ENCODE measurements at places on chromosomes 11 and 22. TPM values are rescaled to one million over a fixed set of nuclear protein-coding genes. Genes with fewer than 3 reads are reported as not detected.

- H3K36me3 ChIP-seq, result no peaks in the 10 kb centered on the region
- DNase-seq, result no peak
- no peaks in the 10 kb centered on the region for H3K27me3 ChIP-seq
- no peaks in the 10 kb centered on the region for H3K4me1 ChIP-seq
Observed at GRCh38 chr11:42273977-42274376, 814.5 kb upstream of the LRRC4C start.

DNA sequence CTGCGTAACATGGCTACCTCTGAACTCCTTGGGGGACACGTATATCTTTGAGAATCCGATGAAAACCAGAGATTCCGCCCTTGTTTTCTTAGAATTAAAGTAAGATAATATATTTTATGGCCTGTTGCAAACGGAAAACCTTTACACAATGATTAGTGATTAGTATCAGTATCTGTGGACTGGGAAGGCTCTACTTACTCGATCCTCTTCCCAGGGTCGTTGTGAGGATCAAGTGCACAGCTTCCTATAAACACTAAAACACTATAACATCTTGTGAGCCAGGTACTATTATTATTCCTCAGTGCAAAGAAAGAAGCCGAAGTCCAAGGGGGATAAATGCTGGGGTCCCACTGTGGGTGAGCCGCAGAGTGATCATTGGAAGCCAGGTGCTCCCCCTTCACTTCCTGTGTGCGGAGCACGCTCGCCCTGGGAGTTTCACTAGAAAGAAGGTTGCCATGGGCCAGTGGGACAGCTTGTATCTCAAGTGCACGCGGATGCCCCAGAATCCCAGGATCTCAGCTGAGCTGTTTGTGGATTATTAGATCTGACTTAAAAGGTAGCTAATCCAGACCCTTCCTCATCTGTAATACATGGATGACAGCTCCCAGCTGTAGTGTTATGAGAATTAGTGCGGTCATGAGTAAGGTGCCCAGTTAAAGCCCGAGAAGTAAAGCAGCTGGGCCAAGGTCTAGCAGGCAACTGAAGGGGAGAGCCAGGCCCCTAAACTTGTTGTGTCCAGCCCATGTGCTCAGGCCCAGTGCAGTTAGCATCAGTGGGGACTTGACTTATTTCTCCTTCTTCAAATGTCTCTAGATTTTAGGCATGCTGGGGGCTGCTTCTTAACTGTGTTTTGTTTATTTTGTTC is 839 bp downstream of the CBY1 start:
- DNase-seq, result no peak
- peaks cover 9% of the 10 kb centered on the region for H3K4me1 ChIP-seq

DNA sequence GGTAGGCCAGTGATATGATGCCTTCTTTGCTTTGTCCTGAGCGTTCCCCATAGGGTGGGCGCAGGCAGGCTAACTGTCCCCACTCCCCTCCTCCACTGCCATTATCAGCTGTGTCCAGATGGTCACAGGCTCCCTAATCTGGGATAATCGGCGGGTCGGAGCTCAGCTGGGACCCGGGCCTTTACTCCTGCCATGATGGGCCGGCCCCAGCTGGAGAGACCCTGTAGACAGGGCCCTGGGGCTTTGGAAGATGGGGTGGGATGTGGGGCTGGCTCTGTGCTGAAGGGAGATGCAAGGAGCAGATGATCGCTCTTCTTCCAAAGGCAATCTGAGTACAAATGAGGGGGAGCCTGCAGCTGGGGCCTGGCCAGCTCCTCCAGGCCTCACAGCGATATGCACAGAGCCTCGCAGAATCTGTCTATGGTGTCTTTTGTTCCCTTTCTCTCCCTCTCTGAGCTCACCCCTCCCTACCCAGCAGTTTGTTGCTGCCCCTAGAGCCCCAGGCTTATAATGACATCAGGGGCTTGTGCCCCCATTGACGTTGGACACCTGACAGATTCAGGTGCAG is 11.9 kb downstream of the KLHL35 start:
- H3K4me1 ChIP-seq, result peaks cover 23% of the 10 kb centered on the region
- peaks cover 11% of the 10 kb centered on the region for H3K36me3 ChIP-seq
- no peak overlapping the region for H3K4me3 ChIP-seq

DNA sequence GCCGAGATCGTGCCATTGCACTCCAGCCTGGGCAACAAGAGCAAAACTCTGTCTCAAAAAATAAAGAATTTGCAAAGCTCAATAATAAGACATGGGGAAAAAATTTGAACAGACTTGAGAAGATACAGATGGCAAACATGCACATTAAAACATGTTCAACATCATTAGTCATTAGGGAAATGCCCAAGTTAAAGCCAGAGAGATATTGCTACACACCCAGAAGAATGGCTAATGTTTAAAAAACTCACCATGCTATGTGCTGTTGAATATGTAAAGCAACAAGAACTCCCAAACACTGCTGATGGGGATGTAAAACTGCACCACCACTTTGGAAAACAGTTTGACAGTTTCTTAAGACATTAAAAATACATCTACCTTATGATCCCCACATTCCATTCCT is 12.6 kb downstream of the LRRC75B start:
- peaks cover 8% of the 10 kb centered on the region for H3K4me1 ChIP-seq
- H3K36me3 ChIP-seq, result no peaks in the 10 kb centered on the region
- DNase-seq, result no peak
- H3K4me3 ChIP-seq, result no peak overlapping the region

DNA sequence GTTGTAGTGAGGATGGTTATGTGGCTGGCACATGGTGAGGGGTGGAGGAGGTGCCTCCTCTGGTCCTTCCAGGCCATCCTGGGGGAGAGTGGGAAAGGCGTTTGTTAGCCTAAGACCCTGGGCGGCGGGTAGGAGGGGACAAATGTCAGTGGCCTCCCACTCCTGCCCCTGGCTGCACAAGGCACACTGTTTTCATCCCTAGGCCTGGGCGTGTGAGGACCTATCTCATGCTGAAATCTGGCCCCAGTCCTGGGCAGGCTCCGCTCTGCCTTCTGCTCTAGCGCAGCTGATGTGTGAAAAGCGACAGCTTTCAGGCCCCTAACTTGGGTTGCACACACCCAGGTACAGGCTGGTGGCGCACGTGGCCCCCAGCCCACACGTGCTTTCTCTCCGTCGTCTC is 32.1 kb downstream of the DAGLA start:
- H3K27me3 ChIP-seq, result no peaks in the 10 kb centered on the region
- no peak overlapping the region for H3K4me3 ChIP-seq
- no peak for DNase-seq
- H3K27ac ChIP-seq, result no peak overlapping the region
- no peaks in the 10 kb centered on the region for H3K4me1 ChIP-seq

DNA sequence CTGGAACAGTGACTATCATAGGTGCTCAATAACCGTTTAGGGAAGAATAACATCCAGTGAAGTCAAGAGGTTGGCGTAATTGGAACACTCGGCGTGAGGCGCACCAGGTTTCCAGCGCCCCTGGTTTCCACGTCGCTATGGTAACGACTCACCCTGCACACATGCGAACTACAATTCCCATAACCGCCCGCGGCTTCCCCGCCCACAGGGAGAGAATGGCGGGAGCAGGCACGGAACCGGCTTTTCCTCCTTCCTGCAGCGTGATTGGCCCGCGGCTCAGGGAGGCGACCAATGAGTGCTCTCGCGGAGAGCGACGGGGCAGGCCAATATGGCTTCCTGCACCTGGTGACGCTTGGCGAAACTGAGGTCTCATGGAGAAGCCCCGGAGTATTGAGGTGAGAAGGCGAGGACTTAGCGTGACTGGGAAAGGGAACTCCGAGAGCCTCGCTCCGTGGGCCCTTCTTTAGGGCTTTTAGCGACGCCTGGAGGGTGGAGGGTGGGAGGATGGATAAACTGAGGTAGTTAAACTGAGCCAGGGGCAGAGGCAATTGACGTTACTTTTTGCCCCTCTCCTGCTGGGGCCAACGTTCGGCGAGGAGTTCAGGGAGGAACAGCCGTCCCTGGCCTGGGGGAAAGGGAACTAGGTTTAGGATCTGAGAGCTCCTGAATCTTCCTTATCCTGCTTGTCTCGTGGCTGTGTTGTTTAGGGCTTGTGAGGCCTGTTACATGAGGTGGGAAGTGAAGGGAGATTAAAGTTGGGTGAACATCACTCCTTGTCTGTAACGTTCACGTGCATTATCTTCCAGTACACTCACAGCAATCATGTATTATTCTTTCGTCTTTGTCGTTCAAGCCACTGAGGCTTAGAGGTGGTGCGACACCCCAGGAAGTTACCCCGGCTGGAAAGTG is at the start of gene L3MBTL2:
Gene L3MBTL2 (plus strand): TSS at position 321 of the 909 bp plus-strand sequence. CDS start 51 bp downstream, at position 372.
- DNase-seq, result peak; percentile 95
- H3K36me3 ChIP-seq, result peaks cover 13% of the 10 kb centered on the region
- H3K27me3 ChIP-seq, result no peaks in the 10 kb centered on the region
- peak within 1 kb of the TSS; percentile 73 for H3K27ac ChIP-seq
- H3K4me1 ChIP-seq, result peaks cover 5% of the 10 kb centered on the region

DNA sequence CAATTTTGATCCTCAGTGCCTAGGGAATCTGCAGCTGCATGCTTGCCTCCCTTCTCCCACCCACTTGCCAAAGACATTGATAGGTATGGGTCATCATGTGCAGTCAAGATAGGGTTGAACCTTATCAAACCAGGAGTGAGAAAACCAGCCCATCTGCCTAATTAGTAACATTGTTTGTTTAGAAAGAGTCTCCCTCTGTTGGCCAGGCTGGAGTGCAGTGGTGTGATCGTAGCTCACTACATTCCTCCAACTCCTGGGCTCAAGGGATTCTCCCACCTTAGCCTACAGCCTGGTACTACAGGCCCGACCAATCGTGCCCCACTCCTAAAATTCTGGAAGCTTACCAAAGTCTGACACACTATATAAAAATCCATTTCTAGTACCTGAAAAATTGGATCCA is 4.6 kb downstream of the C11orf71 start:
- peaks cover 13% of the 10 kb centered on the region for H3K4me1 ChIP-seq
- no peak overlapping the region for H3K4me3 ChIP-seq
- no peak for DNase-seq
- no peaks in the 10 kb centered on the region for H3K27me3 ChIP-seq

DNA sequence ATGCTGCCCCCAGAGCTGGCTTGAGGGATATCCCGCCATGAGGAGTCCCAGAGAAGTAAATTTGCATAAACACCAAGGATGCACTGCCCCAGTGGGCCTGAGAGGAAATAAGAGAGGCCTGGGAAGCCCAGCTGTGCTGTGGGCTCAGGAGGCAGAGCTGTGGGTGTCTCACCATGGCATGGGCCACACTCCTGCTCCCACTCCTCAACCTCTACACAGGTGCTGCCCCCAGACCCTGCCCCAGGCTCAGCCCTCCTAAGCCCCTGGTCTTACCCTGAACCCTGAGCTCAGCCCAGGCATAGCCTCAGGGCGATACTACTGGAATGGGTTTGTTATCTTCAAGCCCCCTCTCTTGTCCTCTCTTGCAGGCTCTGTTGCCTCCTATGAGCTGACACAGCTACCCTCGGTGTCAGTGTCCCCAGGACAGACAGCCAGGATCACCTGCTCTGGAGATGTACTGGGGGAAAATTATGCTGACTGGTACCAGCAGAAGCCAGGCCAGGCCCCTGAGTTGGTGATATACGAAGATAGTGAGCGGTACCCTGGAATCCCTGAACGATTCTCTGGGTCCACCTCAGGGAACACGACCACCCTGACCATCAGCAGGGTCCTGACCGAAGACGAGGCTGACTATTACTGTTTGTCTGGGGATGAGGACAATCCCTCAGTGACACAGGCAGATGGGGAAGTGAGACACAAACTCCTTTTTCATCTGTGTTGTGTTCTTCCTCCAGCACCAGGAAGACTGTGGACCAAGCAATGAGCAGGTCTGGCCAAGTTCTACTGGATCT is 59.9 kb downstream of the GGTLC2 start:
- no peak overlapping the region for H3K4me3 ChIP-seq
- peak; percentile 38 for DNase-seq
- H3K4me1 ChIP-seq, result no peaks in the 10 kb centered on the region
- H3K27me3 ChIP-seq, result no peaks in the 10 kb centered on the region

GRCh38 chr11:103789952-103790351 is 246.5 kb upstream of the DDI1 start:
- no peak for DNase-seq
- H3K4me1 ChIP-seq, result no peaks in the 10 kb centered on the region
- no peaks in the 10 kb centered on the region for H3K27me3 ChIP-seq
- H3K36me3 ChIP-seq, result no peaks in the 10 kb centered on the region
- H3K27ac ChIP-seq, result no peak overlapping the region
- no peak overlapping the region for H3K4me3 ChIP-seq

- no peaks in the 10 kb centered on the region for H3K27me3 ChIP-seq
- no peak overlapping the region for H3K4me3 ChIP-seq
- DNase-seq, result no peak
- no peaks in the 10 kb centered on the region for H3K4me1 ChIP-seq
Observed at GRCh38 chr22:22348127-22348814, 103.7 kb downstream of the VPREB1 start.

GRCh38 chr11:67060111-67060522 is 3.5 kb downstream of the RHOD start:
- DNase-seq, result no peak
- H3K4me1 ChIP-seq, result peaks cover 16% of the 10 kb centered on the region
- H3K36me3 ChIP-seq, result no peaks in the 10 kb centered on the region
- H3K27ac ChIP-seq, result no peak overlapping the region

- peak overlapping the region; percentile 26 for H3K4me3 ChIP-seq
- H3K27me3 ChIP-seq, result peaks cover 14% of the 10 kb centered on the region
- no peak for DNase-seq
- H3K27ac ChIP-seq, result no peak overlapping the region
Observed at GRCh38 chr22:19757140-19757984, 3.2 kb upstream of the TBX1 start.

GRCh38 chr11:111983187-111983986 is 41.8 kb upstream of the DLAT start:
- no peak overlapping the region for H3K27ac ChIP-seq
- no peaks in the 10 kb centered on the region for H3K27me3 ChIP-seq
- peaks cover 17% of the 10 kb centered on the region for H3K4me1 ChIP-seq
- DNase-seq, result no peak

DNA sequence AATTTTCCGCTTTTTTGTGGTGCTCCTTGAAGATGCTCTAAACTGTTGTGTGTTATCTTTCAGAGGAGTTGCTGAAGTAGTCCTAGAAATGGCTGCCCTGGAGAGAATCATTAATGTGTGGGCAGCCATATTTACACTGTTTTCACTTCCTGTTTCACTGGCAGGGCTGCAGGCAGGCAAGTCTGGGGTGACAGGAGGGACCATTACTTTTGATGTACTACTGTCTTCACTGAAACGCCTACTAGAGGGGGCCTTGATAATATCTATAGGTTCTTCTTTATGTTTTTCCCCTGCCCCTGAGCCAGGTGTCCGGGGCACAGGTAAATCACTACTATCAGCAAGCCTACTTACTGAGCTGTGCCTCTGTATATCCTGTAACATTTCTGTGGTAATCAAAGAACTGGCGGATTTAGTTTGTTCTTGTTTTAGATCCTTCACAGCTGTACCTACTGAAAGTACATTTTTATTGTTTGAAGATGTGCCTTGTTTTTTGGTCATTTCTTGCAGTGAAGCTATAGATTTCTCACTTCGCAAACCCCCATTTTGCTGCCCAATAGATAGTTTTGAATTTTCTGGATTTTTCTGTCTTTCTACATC is 39.7 kb downstream of the ACAT1 start:
- no peak overlapping the region for H3K27ac ChIP-seq
- H3K27me3 ChIP-seq, result no peaks in the 10 kb centered on the region
- peaks cover 54% of the 10 kb centered on the region for H3K36me3 ChIP-seq
- H3K4me1 ChIP-seq, result no peaks in the 10 kb centered on the region

GRCh38 chr11:14054116-14055107 is 91.9 kb downstream of the SPON1 start:
- H3K4me1 ChIP-seq, result no peaks in the 10 kb centered on the region
- DNase-seq, result no peak
- no peak overlapping the region for H3K4me3 ChIP-seq
- H3K36me3 ChIP-seq, result no peaks in the 10 kb centered on the region
- no peaks in the 10 kb centered on the region for H3K27me3 ChIP-seq

GRCh38 chr11:9741260-9741659 is 77.4 kb downstream of the SWAP70 start:
- no peak overlapping the region for H3K27ac ChIP-seq
- no peaks in the 10 kb centered on the region for H3K27me3 ChIP-seq
- H3K36me3 ChIP-seq, result peaks cover 28% of the 10 kb centered on the region
- no peaks in the 10 kb centered on the region for H3K4me1 ChIP-seq

Gene C11orf65
- total RNA-seq, result not detected

Gene SLC37A2
- 1.5 TPM for total RNA-seq

Gene TRIM29
- total RNA-seq, result 0.43 TPM

Gene OR1S2
- total RNA-seq, result not detected
